CD4-positive, alpha-beta memory T cell (primary cell): ENCODE measurements at places on chromosomes 13 and 19. TPM values are rescaled to one million over a fixed set of nuclear protein-coding genes. Genes with fewer than 3 reads are reported as not detected.
A peak's percentile ranks its signal among the peaks of the same experiment; 100 is the strongest.

GRCh38 chr13:21573920-21574712 is 29.9 kb downstream of the MICU2 start:
- no peak for DNase-seq

The SHC2 gene
- polyA plus RNA-seq: not detected

- peak; percentile 68 for DNase-seq
Observed at GRCh38 chr13:114131583-114132418, 622 bp downstream of the RASA3 start.

The ZIC2 gene
- polyA plus RNA-seq: not detected

DNA sequence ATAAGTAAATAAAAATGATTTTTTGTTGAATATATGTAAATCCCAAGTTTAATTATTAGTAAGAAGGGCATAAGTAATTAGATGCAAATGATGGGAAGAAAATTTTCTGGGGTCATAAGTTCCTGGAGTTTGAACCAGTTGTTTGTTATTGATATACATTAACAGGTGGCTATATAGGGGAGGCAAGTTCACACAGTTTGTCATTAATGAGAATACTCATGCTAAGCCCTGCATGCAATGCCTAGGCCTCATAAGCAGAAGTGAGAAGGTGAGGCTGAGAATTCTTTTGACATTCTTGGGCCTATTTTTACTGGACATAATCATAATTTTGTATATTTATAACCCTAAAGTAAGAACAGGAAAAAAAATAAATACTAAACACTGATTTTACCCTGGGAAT is 1210.7 kb upstream of the PCDH9 start:
- DNase-seq: no peak

DNA sequence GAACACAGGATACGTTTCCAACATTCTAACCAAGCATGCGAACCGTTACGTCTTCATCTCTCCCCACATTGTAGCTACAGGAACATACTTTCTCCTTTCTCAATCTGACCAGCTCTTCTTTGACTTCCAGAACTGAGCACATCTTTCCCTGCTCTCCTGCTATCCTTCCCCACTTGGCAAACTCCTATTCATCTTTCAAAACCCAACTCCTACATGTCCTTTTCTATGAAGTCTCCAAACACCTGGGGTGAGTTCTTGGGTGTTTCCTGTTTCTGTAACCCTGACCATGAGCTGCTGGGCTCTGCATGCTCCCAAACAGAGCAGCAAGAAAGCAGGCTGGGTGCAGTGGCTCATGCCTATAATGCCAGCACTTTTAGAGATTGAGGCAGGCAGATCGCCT is 6.6 kb downstream of the ACER1 start:
- no peak for DNase-seq

- DNase-seq: no peak
Observed at GRCh38 chr13:111265701-111266035, 54.8 kb upstream of the TEX29 start.

- no peak for DNase-seq
Observed at GRCh38 chr19:3470500-3471128, 9.7 kb downstream of the SMIM24 start.

GRCh38 chr19:33665776-33666595 is 44.2 kb downstream of the CHST8 start:
- DNase-seq: no peak

GRCh38 chr13:100068133-100068931 is 20.6 kb upstream of the PCCA start:
- DNase-seq: no peak

DNA sequence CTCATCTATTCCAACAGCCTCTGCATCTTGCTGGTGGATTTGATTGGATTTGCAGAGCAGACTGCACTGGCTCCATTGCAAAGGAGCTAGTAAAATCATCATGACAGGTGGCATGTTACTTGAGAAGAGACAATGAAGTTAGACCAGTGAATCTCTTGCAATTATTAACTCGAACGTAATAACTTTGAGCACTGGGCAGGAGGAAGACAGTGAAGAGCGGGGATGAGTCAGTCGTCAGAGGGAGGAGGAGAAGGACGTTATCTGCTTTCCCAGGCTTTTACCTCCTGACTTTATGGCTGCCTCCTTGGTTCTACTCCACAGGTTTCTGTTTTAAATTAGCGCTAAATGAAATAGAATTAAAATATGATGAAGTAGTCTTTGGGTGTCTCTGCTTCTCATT is 257.8 kb upstream of the IPO5 start:
- no peak for DNase-seq

DNA sequence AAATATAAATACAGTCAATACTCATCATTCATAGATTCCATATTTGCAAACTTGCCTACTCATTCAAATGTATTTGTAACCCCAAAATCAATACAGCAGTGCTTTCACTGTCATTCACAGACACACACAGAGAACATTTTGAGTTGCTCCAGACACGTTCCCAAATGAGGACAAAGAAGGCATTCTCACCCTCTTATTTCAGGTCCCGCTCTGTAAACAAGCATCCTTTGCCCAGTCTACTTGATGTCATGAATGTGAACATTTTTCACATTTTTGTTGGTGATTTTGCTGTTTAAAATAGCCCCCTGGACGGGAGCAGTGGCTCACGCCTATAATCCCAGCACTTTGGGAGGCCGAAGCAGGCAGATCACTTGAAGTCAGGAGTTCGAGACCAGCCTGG is 15.5 kb downstream of the C19orf47 start:
- no peak for DNase-seq

GRCh38 chr19:49014123-49014869 is 2.6 kb downstream of the LHB start:
- no peak for DNase-seq

DNA sequence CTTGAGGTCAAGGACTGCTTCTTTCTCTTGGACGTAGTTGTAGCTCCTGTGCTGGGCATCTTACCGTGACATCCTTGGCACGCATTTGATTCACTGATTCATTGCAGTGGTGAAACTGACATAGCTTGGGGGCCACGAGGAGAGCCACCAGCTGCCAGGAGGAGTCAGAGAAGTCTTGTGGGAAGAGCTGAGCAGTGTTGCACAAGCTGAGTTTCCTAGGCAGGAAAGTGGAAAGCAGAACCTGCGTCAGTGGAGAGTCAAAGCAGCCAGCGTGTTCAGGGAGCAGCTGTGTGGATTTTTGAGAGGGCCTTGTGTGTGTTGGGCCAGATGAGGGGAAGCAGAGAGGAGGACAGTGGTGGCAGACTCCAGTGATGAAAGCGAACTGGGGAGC is 5.3 kb upstream of the GPR183 start:
- peak; percentile 42 for DNase-seq

- peak; percentile 36 for DNase-seq
Observed at GRCh38 chr13:28324181-28324789, 170.6 kb downstream of the FLT1 start.

- DNase-seq: no peak
Observed at GRCh38 chr19:54708781-54709180, 15.5 kb upstream of the KIR3DL3 start.

- no peak for DNase-seq
Observed at GRCh38 chr19:3302755-3303154, 63.6 kb upstream of the NFIC start.

GRCh38 chr13:79307866-79308298 is 98.2 kb downstream of the RBM26 start:
- DNase-seq: no peak

GRCh38 chr13:38662362-38662761 is 24.5 kb upstream of the FREM2 start:
- DNase-seq: no peak

- DNase-seq: no peak
Observed at GRCh38 chr13:80361883-80362327, 21.0 kb upstream of the SPRY2 start.

GRCh38 chr13:92513672-92514071 is 712.9 kb upstream of the GPC6 start:
- no peak for DNase-seq

DNA sequence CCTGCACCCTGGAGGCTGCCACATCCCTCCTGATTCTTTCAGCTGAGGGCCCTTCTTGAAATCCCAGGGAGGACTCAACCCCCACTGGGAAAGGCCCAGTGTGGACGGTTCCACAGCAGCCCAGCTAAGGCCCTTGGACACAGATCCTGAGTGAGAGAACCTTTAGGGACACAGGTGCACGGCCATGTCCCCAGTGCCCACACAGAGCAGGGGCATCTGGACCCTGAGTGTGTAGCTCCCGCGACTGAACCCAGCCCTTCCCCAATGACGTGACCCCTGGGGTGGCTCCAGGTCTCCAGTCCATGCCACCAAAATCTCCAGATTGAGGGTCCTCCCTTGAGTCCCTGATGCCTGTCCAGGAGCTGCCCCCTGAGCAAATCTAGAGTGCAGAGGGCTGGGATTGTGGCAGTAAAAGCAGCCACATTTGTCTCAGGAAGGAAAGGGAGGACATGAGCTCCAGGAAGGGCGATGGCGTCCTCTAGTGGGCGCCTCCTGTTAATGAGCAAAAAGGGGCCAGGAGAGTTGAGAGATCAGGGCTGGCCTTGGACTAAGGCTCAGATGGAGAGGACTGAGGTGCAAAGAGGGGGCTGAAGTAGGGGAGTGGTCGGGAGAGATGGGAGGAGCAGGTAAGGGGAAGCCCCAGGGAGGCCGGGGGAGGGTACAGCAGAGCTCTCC is 6.9 kb upstream of the CEACAM5 start:
- no peak for DNase-seq

The PNMA8C gene
- polyA plus RNA-seq: not detected

GRCh38 chr19:53013621-53014020 is at the start of gene ERVV-1:
TSS of gene ERVV-1 (plus strand) at chr19:53013921. CDS start at chr19:53014091, 170 bp downstream.
- no peak for DNase-seq

- DNase-seq: no peak
Observed at GRCh38 chr13:112330479-112331381, 45.4 kb upstream of the SPACA7 start.

The OR10H1 gene
- not detected for polyA plus RNA-seq

- DNase-seq: no peak
Observed at GRCh38 chr13:40384976-40385857, 281.2 kb downstream of the FOXO1 start.

The CD177 gene
- polyA plus RNA-seq: not detected

- DNase-seq: no peak
Observed at GRCh38 chr19:1655131-1655981, 2.9 kb upstream of the TCF3 start.

The AMER2 gene
- polyA plus RNA-seq: not detected

DNA sequence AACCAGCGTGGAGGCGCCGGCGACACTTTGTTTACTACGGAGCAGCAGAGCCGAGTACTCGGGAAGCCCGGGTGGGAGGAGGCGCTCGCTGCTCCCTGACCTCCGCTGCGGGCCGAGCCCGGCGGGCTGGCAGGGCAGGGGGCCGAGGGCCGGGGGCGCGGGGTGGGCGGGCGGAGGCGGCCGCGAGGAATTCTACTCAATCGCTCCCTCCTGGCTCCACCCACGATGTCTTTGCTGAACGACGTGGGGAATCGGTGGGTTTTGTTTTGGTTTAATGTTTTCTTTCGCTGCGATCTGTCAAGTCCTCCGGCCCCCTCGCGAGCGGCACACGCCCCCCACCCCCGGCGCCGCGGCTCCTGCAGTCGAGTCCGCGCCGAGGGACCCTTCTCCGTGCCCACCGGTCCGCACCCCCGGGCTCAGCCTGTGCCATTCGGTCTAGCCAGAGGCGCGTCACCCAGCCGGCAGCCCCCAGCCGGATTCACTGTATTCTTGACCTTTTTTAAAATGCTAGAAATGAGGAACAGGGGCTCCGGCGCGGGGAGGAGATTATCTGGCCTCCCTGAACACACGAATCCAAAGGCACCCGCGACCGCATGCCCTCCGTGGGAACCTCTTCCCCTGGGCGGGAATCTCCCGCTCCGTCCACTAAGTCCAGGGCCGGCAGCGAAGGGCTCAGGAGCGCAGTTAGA is 636 bp upstream of the FOXO1 start:
- no peak for DNase-seq

GRCh38 chr19:41009700-41010235 is 18.7 kb downstream of the CYP2B6 start:
- no peak for DNase-seq

The WDR18 gene
- 44.3 TPM for polyA plus RNA-seq

- DNase-seq: no peak
Observed at GRCh38 chr13:48896312-48896711, 79.4 kb upstream of the FNDC3A start.

GRCh38 chr19:29297381-29297780 is 84.4 kb upstream of the UQCRFS1 start:
- no peak for DNase-seq

GRCh38 chr19:35093941-35094647 is 21.5 kb upstream of the FXYD3 start:
- no peak for DNase-seq

The RNF17 gene
- polyA plus RNA-seq: not detected

DNA sequence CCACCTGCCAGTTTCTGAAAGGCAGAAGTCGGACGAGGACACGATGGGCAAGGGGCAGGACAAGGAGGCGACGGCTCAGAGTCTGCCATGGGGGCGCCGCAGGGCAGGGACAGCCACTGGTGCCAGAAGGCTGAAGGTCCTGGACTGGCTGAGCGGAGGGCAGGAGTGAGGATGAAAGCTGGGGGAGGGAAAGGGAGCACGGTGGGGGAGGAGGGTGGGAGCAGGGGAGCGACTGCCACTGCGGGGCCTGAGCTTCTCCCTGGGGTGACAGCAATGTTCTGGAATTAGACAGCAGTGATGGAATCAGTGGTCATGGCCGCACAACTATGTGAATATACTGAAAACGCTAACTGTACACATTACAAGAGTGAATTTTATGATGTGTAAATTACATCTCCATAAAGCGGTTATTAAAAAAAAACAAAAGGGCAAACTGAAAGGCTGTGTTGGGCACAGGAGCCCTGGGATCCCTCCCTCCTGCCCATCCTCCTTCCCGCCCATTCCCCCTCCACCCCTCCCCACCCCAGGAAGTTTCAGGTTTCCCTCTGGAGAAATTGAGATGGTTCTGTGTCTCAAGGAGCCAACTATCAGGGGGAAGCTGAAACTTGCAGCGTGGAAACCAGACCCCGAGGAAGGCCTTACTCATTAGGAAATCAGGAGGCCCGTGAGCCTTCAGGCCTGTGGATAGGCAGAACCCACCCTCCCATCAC is 15.9 kb downstream of the MLLT1 start:
- DNase-seq: no peak

The ACP7 gene
- polyA plus RNA-seq: not detected

- peak; percentile 81 for DNase-seq
Observed at GRCh38 chr19:4369109-4369887, 25.9 kb downstream of the MPND start.

- DNase-seq: no peak
Observed at GRCh38 chr19:6723108-6723618, 2.7 kb upstream of the C3 start.

GRCh38 chr13:50453188-50453587 is 390.3 kb downstream of the DLEU7 start:
- no peak for DNase-seq

The BST2 gene
- polyA plus RNA-seq: 173 TPM

GRCh38 chr13:45370922-45371406 is 30.0 kb upstream of the TPT1 start:
- DNase-seq: peak; percentile 48

- peak; percentile 90 for DNase-seq
Observed at GRCh38 chr19:16368385-16369305, 44.0 kb downstream of the KLF2 start.

DNA sequence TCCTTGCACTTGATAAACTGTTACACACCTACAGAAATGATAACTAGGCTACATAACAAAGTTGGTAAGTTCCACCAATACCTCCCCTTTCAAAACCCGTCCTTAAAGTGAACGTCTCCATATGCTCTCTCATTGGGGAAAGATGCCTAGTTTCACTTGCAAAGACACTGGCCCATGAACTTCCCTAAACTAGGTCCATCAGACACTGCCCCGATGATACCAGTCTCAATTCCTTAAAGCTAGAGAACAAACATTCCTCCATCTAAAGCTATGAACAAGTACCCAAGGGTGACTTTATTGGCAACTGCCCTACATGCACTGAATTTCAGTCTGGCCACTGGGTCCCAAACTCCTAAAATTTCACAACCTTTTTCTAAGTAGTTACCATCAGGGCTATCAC is 39.9 kb downstream of the FOXO1 start:
- no peak for DNase-seq

- no peak for DNase-seq
Observed at GRCh38 chr13:97318532-97318931, 96.4 kb downstream of the MBNL2 start.
